ENCODE measurements at places on chromosomes 3 and 15.

- DNase-seq = no peak
Observed at GRCh38 chr15:70201425-70201775, 103.7 kb upstream of the TLE3 start.

DNA sequence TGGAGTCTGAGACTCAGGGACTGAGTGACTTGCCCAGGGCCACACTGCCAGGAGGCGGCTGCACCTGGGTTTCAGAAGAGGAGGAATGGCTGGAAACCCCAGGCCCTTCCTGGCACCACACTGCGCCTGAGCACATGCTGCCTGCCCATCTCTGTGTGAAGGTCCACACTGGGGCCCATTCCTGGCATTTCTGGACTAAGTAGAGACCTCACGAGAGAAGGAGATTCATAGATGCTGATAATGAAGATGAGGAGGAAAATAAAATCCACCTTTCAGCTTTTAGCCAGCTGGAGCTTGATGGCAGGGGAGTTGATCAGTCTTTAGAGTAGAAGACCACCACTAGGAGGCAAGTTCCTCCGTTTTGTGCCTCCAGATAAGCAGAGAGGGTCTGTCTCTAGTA lies 40.2 kb upstream of the TF start:
- DNase-seq = no peak

- DNase-seq = no peak
Observed at GRCh38 chr3:69116897-69117296, 5.5 kb downstream of the LMOD3 start.

- no peak for DNase-seq
Observed at GRCh38 chr3:193972832-193973231, 163.1 kb upstream of the HES1 start.

GRCh38 chr3:170724599-170725280 lies 138.9 kb upstream of the SLC7A14 start:
- DNase-seq = no peak

GRCh38 chr3:190617185-190617584 lies 103.3 kb downstream of the IL1RAP start:
- DNase-seq = peak; percentile 65

DNA sequence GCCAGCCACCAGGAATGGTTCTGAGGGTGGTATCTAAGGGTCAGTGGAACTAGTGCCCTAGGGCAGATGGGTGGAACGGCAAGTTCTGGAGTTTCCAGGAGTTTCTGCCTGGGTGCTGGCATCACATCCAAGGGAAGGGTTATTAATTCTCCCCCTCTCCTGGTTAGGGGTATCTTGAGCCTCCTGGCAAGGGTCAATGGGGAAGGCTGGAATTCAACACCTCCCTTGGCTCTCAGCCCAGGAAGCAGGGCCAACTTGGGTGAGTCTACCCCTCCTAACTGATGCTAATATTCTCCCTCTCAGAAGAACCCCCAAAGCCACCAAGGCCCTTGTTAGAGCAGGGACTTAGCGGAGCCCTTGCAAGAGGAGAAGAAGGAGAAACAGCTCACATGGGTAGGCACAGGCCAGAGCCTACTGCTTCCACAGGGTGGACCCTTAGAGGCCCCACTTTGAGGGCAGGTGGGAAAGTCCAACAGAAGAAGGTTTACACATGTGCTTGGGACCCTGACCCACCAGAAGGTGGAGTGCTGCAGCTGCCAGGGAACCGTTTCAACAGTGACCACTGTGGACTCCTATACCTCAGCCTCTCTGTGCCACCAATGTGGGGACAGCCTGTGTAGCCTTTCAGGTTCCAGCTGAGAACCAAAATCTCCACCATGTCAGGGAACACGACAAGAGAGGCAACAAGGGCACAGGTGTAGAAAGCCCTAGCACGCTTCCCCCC lies 3.3 kb downstream of the TMEM115 start:
- no peak for DNase-seq

GRCh38 chr3:196932600-196932999 lies 9.7 kb downstream of the NCBP2 start:
- DNase-seq = no peak

- no peak for DNase-seq
Observed at GRCh38 chr15:39787479-39787878, 4.8 kb upstream of the FSIP1 start.

GRCh38 chr3:33317963-33318709 lies 40.9 kb downstream of the FBXL2 start:
- no peak for DNase-seq

DNA sequence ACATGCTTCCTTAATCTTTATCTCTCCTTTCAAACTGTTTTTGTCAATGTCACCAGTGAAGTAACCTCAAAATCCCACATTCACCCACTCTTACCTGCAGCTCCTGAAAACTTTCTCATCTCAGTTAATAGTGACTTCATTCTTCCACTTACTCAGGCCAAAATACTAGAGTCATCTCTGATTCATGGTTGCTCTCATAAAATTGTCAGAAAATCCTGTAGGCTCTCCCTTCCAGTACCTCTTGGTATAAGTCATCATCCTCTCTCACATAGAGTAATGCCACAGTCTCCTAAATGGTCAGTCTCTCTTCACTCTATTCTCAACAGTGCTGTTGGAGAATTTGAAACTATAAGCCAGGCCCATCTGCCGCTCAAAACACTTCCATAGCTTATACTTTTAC lies 34.9 kb upstream of the POU1F1 start:
- DNase-seq = no peak

- no peak for DNase-seq
Observed at GRCh38 chr3:65485826-65486469, 552.8 kb downstream of the MAGI1 start.

DNA sequence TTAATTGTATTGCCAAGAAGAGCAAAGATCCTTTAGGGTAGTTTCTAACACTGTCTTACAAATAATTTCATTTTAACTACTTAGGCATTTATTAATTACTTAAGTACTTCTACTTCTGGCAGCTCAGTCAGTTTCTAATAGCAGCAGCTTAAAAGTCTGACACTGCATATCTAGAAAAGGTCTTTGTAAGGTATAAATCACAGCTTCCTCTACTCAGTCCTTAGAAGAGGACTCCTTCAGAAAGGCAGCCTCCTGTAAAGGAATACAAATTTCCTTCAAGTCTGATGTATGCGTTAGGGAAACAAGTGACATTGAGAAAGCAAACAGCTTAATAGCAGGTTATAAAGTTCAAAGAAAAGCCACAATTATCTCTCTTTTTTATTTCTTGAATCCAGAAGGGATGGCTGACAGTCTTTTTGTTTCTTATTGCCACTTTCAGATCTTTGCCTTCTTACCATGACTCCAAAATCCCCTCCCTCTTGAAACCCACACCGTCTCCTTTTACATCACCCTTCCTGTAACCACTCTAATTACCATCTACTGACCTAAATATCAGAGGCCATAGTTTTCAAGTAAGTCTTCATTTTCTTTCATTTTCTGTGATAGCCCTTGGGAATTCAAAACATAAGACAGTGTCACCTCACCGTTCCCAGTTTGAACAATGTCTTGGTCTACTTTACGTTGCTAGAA lies 109.5 kb downstream of the CGGBP1 start:
- no peak for DNase-seq
